ENCODE measurements at places on chromosomes 5 and 9.
A peak's percentile ranks its signal among the peaks of the same experiment; 100 is the strongest.

GRCh38 chr9:117278471-117279035, 136.3 kb downstream of the ASTN2 start:
- DNase-seq, result no peak

GRCh38 chr5:143605403-143606005, 202.0 kb upstream of the NR3C1 start:
- DNase-seq, result peak; percentile 63

DNA sequence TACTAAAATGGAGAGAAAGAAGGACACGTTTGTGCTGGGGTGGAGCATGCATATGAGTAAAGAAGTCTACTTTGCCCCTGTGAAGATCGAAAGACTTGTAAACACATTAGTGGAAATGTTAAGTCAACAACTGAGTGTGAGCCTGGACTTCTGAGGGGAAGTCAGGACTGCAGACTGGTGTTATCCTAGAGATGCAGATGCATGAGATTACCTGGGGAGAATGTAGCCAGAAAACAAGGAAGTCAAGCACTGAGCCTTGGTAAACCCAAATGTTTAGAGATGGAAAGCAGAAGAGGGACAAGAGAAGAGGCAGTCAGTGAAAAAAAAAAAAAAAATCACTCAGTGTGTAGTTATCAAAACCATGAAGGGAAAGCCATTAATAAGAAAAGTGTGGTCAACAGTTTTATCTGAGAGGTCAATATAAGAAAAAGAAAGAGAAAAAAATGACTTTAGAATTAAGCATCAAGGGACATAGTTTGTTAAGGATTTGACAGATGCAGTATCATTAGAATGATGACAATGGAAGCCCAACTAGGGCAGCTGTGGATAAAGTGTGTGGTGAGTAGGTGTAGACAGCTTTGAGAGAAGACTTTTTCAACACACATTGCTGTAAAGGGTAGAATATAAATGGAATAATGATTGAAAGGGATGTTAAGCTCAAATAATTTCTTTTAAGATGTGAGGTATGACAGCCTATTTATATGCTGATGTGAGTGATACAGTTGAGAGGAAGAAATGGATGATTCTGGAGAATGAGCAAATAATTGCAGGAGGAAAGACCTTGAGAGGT, 22.2 kb downstream of the JAKMIP2 start:
- DNase-seq, result no peak

DNA sequence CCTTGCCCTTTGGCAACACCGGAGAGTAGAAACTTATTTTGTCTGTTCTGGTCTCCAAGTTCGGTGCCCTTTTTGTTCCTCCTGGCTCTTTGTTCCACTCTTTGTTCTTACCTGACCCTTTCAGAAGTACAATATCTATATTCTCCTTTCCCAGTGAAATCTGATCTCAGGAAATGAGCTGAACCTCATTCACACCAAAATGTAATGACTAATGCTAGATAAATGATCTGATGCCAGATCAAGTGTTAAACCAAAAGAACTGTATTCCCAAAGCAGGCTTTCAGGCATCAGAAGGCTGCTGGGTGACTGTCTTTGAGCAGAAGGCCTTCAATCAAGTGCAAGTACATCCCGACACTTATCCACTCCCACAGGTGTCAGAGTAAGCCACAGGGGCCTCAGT, 156.4 kb downstream of the SPOCK1 start:
- DNase-seq, result no peak

GRCh38 chr5:38556599-38557307, at the start of gene LIFR:
Gene LIFR, minus strand, starts transcription at chr5:38556646. Its CDS starts 25,999 bp downstream, at chr5:38530647.
- peak; percentile 56 for DNase-seq

DNA sequence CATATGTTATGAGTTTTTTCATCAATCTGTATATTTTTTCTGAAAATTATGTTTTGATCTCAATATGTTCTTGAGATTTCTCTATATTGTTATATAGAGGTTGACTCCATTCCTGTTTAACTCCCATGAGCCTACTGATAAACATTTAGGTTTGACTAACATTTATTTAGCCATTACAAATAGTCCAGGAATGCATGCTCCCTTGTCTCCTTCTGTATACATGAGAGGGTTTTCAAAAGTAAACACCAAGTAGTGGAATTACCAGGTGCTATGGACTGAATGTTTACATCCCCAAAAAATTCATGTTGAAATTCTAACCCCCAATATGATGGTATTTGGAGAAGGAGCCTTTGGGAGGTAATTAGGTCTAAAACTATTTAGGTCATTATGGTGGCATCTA, 3.5 kb upstream of the OR5C1 start:
- no peak for DNase-seq

- DNase-seq, result no peak
Measured at GRCh38 chr9:131529597-131530545, 1.2 kb downstream of the UCK1 start.

GRCh38 chr5:68405026-68405684, 189.6 kb downstream of the PIK3R1 start:
- DNase-seq, result no peak

DNA sequence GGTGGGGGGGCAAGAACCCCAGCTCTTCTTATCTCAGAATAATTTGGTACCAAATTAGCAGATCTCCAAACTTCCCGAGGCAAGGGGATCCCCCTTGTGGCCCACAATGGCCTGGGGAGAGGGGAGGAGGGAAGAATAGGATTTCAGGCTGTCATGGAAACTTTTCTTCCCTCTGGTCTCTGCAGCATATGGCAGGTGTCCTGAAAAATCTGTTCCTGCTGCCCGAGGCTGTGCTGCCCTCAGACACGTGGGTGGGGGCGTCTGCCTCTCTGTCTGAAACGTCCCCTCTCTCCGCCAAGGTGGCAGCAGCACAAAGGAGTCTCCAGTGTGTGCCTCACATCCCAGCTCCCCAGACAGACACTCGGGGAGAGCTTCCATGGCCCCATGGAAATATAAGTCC, 34.0 kb downstream of the CCNJL start:
- no peak for DNase-seq

DNA sequence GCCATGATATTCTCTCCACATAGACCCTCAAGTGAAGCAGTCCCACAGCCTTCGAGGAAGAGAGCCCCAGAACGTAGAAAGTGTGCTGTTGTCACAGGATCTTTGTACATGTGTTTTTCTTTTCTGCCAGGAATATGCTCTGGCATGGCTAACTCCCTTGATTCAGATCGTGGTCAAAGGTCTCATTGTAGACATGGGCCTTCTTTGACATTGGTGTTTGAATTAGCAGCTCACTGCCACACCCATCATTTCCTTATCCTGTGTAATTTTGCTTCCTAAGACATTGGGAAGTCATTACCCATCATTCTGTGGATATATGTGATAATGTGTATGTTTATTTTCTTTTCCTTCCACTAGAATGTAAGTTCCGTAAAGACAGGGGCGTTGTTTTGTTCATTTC, 25.5 kb downstream of the MTRR start:
- DNase-seq, result no peak

DNA sequence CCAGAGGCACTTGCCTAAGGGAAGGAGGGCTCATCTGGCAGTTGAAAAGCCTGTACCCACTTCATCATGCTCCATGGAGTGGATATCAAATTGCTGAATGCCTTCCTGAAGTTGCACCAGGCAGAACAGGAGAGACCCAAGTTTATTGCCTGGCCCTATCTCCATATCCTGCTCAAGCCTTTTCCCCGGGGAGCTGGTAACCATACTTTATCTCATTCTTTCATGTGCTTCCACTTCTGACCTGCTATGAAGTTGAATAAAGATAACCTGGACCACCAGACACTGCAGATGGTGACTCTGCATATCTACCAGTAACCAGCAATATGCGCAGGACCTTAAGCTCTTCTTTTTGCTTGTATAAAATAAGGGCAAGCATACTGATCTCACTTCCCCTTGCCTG, 1397.5 kb upstream of the CDH6 start:
- no peak for DNase-seq

GRCh38 chr9:12719431-12719830, 26.2 kb downstream of the TYRP1 start:
- no peak for DNase-seq

GRCh38 chr9:29800821-29801220, 2227.5 kb upstream of the C9orf72 start:
- no peak for DNase-seq

GRCh38 chr9:6827439-6828145, 69.8 kb downstream of the KDM4C start:
- DNase-seq, result peak; percentile 59

DNA sequence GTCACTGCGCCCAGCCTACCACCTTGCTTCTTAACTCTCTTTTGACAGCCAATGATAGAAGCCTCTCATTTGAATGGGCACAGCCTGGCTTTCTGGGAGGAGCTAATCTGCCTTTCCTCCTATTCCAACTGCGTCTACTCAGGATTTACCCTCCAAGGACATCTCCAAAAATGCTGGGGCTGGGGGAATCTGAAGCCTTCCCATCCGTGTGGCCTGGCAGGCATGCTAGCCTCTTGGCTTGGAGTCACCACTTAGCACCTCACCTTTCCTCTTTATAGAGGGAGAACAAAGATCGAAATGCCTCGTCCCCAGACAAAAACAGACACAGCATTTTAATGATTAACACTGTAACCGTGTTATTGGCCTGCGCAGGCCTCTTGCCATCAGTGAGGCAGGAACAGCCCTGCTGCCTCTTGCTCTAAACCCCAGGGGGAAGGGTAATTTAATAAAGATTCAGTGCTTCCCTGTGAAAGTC, 108.2 kb upstream of the KLF4 start:
- no peak for DNase-seq

GRCh38 chr9:21160178-21160577, 6.3 kb downstream of the IFNA21 start:
- DNase-seq, result peak; percentile 65

GRCh38 chr5:231661-232060, 13.5 kb downstream of the SDHA start:
- no peak for DNase-seq

DNA sequence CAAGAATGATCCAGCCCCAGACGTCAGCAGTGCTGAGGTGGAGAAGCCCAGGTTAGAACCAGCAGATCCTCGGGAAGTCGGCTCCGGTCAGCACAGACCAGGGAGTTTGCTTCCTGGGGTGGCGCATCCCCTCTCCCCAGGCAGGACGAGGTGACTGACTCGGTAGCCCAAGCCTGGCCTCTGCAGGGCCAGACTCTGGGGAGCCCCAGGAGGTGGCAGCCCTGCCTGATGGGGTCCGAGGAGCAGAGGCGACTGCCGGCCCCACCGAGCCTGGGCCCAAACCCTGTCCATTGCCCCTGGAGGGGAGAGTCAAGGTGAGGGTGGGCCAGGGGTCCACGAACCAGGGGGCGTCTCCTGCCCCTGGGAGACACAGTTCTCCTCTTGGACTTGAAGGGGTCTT, 52.9 kb upstream of the SARDH start:
- DNase-seq, result no peak

- DNase-seq, result no peak
Measured at GRCh38 chr9:89381308-89381609, 63.0 kb downstream of the SECISBP2 start.

DNA sequence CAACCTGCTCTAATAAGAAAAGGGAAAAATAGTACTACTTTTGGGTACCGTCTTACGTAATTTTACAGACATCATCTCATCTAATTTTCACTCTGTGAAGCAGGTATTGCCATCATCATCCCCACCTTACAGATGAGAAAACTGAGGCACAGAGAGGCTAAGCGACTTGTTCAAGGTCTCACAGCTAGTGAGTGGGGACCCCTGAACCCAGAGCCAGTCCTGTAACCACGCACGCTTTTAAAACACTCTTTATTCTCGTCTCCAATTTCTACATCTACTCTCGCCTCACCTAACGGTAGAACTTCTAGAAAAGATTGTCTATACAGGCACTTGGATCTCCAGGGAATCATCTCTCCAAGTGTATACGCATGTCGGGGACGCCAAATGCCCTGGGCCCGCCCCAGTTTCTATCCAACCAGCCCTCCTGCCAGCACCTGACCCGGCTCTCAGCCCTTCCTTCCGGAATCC, 1.5 kb upstream of the TRAF1 start:
- DNase-seq, result peak; percentile 42

- DNase-seq, result no peak
Measured at GRCh38 chr5:146761811-146762210, 116.7 kb downstream of the PPP2R2B start.

GRCh38 chr9:19665146-19665863, 123.5 kb downstream of the SLC24A2 start:
- no peak for DNase-seq

GRCh38 chr5:132300577-132301343, 6.6 kb downstream of the SLC22A4 start:
- no peak for DNase-seq

DNA sequence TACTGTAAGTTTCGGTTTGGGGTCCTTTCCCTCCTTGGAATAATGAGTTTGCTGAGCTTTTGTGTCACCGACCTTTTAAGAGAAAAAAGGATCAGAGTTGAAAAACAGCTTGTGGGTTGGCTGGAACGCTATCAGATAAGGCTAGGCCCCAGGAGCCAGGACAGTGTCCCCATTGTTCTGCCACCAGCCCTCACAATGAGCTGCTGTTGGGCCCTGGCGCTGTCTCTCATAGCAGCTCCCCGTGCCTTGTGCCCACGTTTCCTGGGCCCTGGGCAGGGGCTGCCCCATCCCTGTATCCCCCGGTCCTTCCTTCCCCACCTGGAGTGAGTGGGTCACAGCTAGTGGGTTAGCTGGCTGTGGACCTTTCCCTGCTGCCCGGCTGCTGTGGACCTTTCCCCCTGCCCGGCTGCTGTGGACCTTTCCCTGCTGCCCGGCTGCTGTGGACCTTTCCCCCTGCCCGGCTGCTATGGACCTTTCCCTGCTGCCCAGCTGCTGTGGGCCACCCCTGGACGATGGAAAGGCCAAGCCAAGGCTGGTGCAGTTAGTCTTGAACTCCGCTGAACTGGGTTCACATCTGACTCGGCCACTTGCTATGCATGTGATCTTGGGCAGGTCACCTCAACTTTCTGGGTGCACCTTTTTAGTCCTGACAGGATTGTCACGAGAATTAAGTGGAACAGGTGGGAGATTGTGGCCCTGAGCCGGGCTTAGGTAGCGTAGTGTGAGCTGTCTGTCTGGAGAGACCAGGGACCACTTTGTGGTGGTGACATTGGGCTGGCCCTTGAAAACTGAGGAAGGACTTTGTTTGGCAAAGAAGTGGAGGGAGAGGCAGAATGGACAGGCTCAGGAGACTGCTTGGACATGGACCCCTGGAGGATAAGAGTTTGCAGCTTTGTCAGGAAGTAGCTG, 99.5 kb downstream of the DAB2IP start:
- no peak for DNase-seq

DNA sequence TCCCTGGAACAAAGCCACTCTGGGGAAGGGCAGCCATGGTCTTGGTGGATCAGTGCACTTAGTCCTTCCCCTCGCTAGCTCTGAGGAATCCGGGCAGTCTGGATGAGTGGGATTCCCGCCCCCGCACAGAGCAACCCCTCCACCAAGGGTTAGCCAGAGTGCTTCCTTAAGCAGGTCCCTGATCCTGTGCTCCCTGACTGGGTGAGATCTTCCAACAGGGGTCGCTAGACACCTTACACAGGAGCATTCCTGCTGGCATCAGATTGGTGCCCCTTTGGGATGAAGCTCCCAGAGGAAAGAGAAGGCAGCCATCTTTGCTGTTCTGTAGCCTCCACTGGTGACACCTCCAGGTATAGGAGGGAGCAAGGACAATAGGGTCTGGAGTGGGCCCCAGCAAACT, 228.8 kb downstream of the AP3B1 start:
- DNase-seq, result no peak

DNA sequence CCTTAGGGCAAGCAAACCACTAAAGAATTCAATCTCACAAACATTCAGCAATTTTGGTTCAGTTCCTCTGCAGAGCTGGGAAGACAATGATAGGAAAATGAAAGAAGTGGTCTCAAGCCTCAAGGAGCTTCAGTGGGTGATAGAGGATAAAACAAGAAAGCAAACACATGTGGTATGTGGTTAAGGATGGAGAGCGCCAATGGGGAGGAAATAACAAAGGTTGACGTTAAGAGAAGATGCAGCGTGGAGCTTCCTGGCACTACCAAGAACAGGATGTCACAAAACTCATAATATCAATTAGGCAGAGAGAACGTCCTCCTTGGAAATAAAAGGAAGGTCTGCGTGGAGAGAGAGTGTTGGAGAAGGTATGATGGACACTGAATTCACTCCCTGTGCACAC, 411.4 kb upstream of the DAP start:
- DNase-seq, result no peak
